ENCODE measurements at places on chromosomes 1 and 21.

- no peak for DNase-seq
Measured at GRCh38 chr1:20432341-20432740, 53.7 kb downstream of the CAMK2N1 start.

DNA sequence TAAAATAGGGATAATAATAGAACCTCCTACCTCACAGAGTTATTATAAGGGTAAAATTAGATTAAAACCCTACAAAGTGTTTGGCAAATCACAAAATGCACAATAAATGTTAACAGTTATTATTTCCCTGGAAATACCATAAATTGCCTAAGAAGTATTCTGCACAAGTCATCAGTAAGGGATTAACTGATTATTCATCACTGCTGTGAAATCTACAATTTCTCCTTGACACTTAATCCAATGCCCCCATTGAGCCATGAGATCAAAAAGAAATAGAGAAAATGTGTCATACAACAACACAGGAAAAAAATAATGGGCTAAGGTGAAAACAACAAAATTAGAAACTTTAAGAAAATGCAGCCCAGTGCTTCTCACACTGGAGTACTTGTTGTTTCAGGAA is 6.7 kb upstream of the SEC16B start:
- DNase-seq, result no peak

GRCh38 chr1:109556563-109556962 is 8.1 kb downstream of the GNAI3 start:
- no peak for DNase-seq

- no peak for DNase-seq
Measured at GRCh38 chr1:112925015-112925414, 31.0 kb downstream of the SLC16A1 start.

DNA sequence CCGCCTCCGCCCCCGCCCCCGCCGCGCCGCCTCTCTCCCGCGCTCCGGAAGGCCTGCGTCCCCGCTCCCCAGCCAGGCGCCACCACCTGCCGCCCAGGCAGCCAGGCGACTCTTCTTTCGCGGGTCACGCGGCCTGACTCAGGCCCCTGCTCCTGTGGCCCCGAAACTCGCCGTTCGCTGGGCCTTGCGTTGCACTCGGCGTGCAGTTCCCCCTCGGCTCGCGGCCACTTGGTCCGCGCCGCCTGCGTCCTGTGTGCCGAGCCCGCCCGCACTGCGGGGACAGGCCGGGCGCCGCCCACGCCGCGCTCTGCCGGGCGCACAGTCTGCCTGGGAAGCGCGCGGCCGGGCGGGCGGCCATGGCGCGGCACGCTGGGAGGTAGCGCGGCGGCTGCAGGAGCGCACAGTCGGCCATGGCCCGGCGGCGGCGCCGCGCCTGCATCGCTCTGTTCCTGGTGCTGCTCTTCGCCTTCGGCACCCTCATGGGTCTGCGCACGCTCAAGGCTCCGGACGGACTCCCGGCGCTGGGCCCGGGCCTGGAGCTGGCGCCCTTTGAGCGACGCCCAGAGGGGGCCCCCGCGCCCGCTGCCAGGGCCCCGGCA is at the start of gene MANEAL:
TSS of gene MANEAL (plus strand) at position 75 of the 599 bp plus-strand sequence. CDS start at position 411, 336 bp downstream.
- no peak for DNase-seq

- DNase-seq, result no peak
Measured at GRCh38 chr1:212847549-212847948, at the start of gene SPATA45. Gene SPATA45 (minus strand): TSS chr1:212847649. CDS start chr1:212836149, 11,500 bp downstream.

GRCh38 chr1:29650476-29650875 is 414.2 kb downstream of the PTPRU start:
- no peak for DNase-seq

DNA sequence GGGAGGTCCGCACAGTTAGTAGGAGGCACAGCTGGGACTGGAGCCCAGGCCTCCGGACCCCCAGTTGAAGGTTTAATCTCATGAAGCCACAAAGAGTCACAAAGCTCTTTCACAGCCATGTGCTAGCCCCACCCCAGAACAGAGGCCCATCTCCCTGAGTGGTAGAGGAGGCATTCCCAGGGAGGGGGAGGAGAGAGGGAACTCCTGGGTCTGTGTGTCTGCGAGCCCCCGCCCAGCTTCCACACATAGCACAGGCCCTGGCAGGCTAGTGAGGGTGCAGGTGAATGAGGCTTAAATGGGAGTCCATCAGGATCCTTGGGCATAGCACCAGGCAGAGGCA is 197.8 kb downstream of the MATN1 start:
- no peak for DNase-seq

- no peak for DNase-seq
Measured at GRCh38 chr1:162080472-162081015, 11.1 kb downstream of the NOS1AP start.

- DNase-seq, result no peak
Measured at GRCh38 chr1:11648039-11648438, 6.2 kb downstream of the FBXO2 start.

DNA sequence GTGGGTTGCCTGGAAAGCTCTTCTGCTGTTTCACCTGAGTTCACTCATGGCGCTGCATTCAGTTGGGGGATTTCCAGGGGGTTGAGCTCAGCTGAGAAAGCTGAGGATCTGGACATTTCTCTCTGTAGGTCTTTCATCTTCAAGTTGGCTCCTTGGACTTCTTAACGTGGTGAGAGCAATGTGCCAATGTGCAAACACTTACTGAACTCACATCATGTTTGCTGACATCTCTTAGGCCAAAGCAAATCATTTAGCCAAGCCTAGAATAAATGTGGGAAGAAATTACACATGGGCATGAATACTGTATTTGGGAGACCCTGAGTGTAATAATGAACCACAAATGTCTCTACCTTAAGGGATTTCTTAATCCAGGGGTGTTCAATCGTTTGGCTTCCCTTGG is 42.7 kb upstream of the SLC22A15 start:
- no peak for DNase-seq

DNA sequence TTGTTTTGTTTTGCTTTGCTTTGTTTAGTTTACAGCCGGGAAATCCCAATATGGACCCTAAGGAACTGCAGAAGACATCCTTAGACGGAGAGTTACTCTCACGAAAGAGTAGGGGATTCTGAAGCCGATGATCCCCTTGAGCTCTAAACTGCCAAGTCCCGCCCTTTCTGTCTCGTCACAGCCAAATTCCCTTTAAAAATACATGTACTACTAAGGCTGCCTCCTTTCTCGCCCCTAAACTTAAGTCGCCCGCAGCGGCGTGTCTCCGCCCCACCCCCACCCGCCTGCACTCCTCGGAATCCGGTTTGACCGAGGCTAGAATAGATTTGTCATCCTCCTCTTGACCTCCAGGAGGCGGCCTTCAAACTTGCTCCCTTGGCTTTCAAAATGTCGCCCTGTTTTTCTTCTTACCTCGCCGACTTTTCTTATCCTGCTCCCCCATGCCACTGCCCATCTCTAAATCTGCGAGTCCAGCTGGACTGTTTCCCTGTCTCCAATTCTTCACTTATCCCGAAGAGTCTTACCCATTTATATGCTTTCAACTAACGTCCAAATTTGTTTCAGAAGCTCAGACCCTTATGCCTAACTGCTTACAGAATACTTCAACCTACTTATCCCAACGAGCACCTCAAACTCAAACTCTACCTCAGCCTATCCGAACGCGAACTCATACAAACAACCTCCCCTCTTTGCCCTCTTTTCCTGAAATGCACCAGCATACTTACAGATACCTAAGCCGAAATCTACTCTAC is 10.9 kb upstream of the BOLA1 start:
- DNase-seq, result peak; percentile 54

DNA sequence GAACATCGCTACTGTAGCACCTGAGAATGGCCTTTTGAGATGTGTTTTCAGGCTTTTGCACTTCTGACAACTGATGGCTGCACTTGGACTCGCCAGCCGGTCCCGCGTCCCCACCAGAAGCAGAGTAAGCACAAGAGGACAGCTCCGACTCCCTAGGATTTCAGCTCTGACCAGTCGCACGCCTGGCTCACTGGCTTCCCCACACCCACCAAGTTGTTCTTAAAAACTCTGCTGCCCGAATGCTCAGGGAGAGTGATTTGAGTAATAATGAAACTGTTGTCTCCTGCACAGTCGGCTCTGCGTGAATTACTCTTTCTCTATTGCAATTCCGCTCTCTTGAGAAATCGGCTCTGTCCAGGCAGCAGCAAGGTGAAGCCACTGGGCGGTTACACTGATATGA is 40.2 kb upstream of the NLRP3 start:
- no peak for DNase-seq

- DNase-seq, result no peak
Measured at GRCh38 chr1:223543560-223543959, 121.9 kb downstream of the CAPN8 start.

- DNase-seq, result no peak
Measured at GRCh38 chr1:9249534-9250410, 15.2 kb downstream of the H6PD start.

GRCh38 chr1:230230948-230231773 is 164.1 kb downstream of the GALNT2 start:
- no peak for DNase-seq

- DNase-seq, result no peak
Measured at GRCh38 chr1:22975694-22976093, 3.0 kb upstream of the LACTBL1 start.

GRCh38 chr21:33007747-33008146 is 18.0 kb upstream of the OLIG2 start:
- DNase-seq, result no peak

DNA sequence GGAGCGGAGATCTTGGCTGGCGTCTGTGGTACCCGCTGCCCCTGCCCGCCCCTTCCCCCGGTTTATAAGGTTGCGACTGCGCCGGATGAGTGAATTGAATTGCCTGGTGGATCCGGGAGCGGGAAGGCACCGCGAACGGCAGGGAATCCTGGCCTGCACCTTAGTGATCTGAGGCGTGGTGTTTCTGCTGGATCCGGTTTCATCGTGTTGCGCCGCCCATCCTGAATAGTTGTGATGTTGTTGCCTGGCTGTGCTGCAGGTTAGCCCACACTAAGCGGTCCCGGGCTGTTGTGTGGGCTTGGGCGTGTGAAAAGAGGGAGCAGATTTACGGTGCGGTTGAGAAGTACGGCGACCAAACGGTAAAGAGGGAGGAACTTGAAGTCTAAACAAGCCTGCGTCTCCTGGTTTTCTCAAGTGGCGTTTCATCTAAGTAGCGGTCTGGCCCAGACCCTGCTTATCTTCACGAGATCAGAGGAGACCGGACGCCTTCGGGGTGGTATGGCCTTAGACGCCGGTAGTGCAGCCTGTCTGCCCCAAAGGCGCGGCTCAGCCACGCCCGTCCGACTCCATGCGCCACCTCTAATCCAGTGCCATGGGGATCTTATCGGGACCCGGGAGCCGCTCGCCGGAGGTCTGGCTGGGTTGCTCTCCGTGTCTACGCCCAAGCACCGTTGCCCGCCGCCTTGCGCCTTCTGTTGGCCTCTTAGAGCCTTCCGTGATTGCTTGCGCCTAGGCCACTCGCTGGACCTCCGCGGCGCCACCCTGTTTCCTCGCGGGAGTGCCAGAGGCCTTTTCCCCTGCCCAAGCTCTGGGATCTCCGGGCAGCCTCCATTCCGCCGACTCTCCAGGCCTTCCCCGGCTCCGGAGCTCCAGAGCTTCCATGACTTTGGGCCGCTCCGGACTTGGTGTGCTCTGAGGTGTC is 87.5 kb upstream of the RHOU start:
- no peak for DNase-seq

DNA sequence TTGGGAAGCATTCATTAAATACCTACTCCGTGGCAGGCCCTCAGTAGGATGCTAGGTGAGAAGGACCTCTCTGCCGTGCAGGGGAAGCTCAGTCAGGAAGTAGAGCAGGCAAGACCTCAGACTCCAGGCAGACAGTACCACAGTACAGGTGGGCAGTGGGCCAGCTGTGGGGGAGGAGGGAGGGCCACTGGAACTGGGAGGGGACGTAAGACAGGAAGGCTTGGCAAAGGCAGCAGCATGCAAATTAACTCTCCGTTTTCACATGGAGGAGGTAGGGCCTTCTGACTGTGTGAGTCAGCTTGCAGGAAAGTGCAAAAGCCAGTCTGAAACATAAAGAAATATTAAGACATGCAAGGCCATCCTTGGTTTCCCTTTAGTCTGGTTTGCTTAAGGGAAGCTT is 157.7 kb downstream of the TRIM33 start:
- no peak for DNase-seq

DNA sequence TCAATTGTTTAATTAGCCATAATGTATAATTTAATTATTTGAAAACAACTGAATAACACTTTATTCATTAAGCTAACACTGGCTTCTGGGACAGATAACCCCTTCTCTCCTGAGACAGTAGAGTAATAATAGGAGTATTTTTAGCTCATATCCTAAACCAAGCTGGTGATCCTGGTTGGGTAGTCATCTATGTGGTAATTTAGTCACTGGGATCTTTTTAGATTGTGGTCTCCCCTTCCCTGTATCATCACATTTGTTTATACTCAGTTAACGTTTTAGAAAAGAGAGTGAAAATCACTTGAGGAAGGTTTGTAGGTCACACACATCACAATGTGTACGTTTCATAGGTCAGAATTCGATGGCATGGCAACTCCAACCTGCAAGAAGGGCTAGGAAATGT is 1356.6 kb upstream of the ADGRL2 start:
- no peak for DNase-seq

GRCh38 chr1:178121883-178122282 is 28.0 kb downstream of the RASAL2 start:
- DNase-seq, result no peak

DNA sequence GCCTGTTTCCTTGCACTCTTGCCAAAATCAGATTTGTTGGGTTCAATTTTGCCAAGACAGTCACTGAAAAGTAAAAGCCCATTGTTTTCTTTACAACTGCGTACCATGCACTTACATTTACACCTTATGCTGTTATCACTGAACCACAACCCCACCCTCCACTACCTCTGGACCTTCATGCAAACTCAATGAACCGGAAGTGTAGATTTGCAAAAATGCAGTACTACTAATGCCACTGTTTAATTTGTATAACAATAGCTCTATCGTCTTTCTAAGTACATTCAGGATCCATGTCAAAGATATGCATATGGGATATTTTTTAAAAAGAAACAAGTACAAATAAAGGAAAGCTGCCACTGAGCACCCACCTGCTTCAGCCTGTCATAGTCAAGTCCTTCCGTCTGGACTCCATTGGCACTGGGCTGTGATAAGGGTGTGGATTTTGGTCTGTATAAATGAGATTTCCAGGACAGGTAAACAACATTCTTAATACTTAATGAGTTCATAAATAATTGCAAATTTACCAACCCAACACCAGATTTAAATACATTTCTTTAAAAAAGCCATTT is 72.9 kb upstream of the LBR start:
- no peak for DNase-seq

DNA sequence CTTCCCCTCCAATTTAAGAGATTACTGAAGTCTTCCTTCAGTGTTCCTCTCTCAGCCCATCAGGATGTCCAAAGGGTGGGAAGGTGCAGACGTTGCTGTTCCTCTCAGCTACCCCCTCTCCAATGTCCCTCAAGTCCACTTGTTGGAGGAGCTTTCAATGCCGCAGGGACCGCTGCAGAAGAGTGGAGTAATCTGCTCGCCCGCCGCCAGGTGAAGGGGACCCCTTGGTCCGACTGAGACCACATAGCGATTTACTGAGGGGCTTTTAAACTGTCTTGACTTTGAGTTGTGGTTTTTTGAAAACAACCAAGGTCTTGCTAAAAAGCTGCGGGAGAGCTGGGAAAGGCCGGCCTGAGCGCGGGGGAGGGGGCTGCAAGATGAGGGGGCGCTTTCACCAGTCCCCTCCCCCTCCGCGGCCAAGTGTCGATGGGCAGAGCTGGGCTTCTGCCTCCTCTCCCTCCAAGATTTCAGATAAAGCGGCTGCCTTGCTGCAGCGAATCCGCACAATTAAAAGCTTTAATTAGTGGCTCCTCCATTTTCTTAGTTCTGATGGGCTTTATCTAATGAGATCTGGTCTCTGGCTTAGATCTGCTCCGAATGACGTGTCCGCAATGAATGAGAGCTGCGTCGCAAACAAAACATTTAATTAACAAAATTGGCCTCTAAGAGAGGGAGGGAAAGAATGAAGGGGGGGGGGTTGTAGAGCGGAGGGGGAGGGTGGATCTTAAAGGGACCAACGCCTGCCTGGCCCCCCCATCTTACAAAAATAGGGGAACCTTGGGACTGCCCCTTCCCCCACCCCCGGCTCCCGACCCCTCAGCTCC is 5.9 kb downstream of the LMO4 start:
- DNase-seq, result no peak

Data from T-helper 22 cell (primary cell).